ENCODE measurements at places on chromosomes 3 and 15.

GRCh38 chr3:69776920-69777581 is 37.8 kb downstream of the MITF start:
- DNase-seq, result no peak

DNA sequence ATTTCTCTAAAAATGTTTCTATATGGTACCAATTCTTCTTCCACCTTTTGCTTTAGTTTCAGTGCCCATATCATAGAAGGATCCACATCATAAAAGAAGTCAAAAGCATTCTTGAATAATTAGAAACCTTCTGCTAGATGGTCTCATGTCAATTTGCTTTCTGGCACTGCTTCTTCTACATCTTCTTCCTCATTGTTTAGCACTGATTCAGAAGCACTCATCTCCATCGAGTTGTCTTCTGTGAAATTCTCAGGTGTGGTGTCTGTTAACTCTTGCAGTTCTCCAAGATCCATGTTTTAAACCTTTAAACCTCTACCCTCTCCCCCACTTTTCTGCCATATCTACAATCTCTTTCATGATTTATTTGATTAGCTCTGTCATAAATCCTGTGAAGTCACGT is 154.8 kb downstream of the WDR76 start:
- no peak for DNase-seq

DNA sequence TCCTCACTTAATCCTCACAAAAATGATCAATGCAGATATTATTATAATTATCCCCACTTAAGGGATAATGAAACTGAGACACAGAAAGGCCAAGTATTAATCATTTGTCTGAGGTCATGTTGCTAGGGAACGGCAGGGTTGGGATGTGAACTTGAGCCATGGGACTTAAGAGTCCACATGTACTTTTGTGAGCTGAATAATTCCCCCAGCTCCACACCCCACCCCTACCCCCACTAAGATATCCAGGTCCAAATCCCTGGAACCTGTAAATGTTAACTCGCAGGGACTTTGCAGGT is 290.5 kb upstream of the GADL1 start:
- no peak for DNase-seq

GRCh38 chr3:174132006-174132405 is 727.1 kb upstream of the NAALADL2 start:
- DNase-seq, result no peak

DNA sequence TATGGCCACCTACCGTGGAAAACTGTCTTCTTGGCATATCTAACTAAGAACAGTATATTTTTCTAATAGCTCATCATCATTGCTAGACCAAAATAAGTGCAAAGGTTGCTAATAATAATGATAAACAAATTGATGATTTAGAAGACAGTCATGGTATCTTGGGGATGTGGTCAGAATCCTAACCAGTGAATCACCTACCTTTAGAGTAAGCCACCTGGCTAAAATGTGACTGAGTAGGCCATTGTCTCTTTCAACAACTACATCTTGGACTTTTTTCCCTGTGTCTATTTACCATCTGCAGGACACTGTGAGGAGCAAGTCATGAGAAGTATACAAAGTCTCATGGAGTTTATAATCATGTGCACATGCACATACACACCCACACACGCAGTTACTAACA is 273.5 kb upstream of the SEMA6D start:
- no peak for DNase-seq

DNA sequence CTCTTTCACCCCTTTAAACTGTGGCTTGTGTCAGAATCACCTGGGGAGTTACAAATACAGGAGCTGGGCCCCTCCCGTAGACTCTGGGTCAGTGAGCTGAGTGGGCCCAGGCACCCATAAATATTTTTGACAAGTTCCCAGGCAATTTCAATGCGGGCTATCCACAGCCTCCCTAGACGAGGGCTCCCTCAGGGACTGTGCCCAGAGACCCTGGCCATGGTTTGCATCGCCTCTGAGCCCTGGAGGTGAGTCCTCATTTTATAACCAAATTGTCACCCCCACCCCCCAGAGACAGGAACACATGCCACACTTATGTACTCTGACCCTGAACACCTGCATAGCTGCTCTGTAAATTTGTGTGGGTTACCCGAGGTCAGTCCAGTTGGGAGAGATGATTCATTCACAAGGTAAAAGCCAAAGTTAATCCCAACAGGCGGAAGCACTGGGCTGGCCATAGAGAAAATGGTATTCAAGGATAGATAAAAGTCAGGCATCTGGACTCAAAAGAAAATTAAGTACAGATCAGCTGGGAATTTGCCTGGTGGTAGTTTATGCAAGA is 146.5 kb upstream of the SLC6A11 start:
- DNase-seq, result no peak

GRCh38 chr3:37050282-37050681 is 57.0 kb downstream of the MLH1 start:
- DNase-seq, result no peak

DNA sequence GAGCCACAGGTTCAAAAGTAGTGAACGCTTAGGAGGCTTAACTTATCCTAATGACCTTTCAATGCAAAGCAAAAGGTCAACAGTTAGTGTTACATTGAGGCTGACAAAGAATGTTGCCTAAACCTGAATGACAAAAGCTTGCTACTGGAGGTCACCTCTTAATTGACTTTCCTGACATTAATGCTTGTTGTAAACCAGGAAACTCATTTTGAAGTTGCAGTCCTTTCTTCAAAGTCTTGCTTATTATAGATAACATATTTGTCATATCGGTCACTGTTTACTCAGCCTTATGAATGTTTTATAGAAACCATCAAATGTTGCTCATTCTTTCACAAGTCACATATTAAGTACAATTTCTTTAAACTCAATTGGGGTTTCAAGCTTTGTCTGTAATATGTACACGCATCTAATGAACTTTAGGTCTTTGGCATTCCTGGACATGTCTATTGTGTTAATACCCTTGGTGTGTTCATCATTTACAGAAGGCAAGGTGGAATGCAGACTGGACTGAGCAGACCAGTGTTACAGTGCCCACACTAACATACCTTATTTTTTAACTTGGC is 488.2 kb upstream of the NECTIN3 start:
- DNase-seq, result no peak

DNA sequence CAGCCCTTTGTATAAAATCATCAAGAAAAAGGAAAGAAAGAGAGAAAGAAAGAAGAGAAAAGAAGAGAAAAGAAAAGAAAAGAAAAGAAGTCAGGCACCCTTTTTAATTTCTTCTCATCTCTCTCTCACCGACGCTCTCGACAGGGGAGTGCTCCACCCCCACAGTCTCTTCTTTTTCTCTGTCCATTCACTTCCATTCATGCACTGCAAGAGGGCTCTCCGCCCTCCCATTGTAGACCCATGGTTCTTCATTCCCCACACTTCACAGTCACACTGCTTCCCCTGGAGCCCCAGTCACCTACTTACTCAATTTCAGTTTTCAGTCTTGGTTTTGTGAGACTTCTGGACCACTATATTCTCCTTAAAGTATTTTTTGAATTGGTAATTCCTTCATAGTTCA is 254.7 kb downstream of the SOX2 start:
- DNase-seq, result no peak

DNA sequence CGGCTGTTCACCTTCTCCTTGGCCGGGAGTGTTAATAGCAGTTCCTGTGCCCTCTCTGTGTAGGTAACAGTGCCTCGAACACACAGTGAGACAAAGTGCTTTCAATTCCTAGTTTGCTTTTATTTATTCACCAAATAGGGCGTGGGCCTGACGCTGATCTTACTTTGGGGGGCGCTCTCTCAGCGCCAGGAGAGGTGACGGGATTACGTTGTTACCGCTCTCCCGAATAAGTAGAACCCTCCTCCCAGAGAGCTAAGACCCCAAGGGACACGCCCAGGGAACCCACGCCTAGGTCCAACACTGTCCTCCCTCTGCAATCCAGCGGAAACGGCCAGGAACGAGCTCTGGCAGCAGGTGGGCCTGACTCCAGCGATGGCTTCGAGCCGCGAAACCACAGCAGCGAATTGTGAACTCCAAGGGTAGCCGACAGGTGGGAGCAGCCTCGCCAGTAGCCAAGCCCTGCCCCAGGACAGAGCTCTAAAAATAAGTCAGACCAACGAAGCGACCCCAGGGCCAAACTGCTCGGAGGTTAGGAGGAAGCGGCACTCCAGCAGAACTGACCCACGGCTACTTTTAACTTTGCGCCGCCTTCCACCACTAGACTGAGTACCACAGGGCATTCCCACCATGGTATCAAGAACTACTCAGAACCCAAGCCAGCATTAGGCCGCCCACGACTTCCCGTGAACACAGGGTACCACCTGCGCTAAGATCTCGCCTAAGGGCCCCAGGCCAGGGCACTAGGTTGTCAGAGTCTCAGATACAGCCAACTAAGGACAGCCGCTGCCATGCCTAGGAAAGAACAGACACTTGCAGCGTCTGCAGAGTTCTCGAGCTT is 1.6 kb upstream of the SIN3A start:
- DNase-seq, result no peak
